ENCODE measurements at places on chromosomes 2 and 18.

DNA sequence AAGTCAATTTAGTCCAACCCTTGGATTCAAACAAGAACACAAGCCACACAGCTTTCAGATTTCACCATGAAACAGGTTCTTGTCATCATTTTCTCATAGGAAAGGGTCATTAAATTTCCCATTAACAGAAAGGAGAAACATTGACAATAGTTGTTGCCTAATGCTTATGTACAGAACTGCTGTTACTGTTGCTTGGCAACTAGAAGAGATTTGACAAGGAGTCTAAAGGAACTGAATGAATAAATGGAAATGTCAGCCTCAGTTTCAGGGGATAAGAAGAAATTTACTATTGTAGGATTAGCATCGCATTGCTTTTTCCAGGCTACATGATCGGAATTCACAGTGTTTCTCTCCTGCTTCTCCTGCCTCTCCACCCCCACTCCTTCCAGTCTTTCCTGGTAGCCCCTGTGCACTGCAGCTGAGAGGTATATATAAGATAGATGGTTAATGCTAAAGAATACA, 90.3 kb downstream of the SPATS2L start:
- no peak for DNase-seq

DNA sequence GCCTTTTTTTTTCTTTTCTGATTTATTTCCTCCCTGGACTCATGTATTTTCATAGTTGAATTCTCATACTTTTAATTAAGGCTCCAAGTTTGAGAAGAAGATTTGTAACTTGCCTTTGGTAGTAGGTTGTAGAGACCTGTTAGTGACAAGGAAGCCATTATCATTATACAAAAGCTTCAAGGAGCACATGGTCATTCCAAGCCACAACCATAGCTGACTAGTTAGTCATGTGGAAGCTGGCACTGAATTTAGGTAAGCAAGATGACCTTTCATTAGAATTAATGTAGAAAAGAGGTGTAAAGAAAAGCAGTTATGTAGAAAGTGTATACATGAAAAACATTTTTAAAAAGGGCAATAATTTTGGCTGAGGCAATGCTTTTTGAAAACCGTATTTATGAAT, 89.7 kb downstream of the LRP1B start:
- DNase-seq = no peak

- DNase-seq = no peak
Measured at GRCh38 chr2:16226943-16227664, 286.8 kb downstream of the MYCN start.

- DNase-seq = no peak
Measured at GRCh38 chr2:64017811-64018700, 1.2 kb downstream of the VPS54 start.

DNA sequence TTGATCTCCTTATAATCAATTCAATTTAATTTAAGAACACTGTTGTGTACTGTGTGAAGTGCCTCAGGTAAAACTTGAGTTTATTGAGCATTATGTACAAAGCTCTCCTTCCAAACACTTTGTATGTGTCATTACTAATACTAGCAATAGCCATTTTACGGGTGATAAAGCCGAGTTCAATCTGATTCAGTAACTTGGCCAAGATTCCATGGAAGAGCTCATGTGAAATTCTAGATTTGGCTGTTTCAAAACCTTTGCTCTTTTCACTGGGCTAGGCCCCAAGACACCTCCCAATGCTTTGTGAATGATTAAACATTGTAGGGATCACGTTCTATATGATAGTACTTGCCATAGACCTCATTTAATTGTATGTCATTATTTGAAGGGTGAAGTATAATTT, 8.9 kb upstream of the NFE2L2 start:
- DNase-seq = no peak

DNA sequence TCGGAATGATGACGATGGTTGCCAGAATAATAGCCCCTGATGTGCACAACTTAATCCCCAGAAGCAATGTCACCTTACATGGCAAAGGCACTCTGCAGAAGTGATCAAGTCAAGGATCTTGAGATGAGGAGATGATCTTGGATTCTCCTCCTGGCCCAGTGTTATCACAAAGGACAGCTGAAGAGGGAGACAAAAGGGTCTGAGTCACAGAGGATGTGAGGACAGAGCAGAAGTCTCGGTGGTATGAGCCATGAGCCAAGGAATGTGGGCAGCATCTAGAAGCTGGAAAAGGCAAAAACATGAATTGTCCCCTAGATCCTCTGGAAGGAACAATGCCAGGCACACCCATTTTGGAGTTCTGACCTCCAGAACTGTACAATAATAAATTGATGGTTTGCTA, 358.5 kb downstream of the MYCN start:
- DNase-seq = no peak

DNA sequence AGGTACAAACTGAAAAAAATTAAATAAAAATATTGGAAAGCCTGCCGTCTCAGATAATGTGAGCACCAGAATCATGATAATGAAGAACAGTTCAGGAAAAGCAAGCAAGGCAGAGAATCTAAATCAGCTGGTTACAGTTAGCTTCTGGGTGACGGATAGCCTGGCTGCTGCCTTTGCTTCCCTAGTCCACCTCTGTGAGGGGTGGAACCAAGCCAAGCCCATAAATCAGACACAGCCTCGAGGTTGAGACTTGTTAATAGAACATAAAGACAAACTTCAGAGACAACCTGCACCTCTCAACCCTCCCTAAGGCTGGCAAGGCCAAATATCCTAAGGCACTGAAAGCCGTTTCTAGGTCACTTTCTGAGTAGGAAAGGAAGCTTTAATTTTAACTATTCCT, 334.7 kb upstream of the SLC39A10 start:
- DNase-seq = peak; percentile 18

DNA sequence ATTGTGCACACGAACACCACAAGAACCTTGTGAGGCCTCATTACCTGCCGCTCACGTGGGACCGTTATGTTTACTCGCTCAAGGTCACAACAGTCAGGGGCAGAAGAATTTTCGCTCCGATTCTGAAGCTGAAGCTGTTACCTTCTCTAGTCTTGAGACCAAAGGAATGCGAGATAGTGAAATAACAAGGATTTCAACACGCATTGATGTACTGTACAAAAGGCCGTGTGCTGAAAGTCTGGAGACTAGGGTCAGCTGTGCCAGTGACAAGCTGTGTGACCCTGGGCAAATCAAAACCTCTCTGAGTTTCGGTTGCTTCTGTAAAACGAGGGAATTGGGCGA, 583 bp downstream of the NEMP2 start:
- DNase-seq = no peak

- peak; percentile 54 for DNase-seq
Measured at GRCh38 chr18:57801761-57802212, 1.3 kb downstream of the ATP8B1 start.

DNA sequence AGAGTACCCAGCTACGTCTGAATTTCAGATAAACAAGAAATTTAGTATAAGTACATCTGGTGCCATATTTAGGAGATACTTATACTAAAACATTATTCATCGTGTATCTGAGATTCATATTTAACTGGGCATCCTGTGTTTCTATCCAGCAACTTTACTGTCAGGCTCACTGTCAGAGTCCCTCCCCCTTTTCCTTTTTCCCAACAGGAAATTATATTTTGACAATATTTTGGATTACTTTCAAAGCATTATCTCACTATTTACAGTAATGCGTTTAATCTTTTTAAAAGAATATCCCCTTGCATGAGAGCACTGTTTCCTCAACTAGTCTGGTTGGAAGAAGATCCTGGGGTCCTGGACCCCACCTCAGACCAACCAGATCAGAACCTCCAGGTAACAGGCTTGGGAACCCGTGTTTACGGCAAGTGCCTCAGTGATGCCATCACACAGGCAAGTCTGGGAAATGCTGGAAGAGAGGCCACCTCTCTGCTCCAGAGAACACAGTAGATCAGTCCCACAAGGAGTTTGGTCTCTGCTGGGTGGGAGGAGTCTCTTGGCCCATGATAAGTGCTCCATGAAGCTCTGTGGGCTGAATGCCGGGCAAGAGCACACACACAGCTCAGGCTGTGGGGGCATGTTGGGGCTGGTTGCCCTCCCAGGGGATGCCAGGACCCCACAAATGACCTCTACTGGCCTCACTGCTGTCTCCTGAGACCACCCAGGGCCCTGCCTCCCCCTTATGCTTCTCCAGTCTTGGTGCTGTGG, 84.2 kb upstream of the UXS1 start:
- DNase-seq = no peak

GRCh38 chr2:240512666-240513535, 44.9 kb downstream of the ANKMY1 start:
- DNase-seq = peak; percentile 7

DNA sequence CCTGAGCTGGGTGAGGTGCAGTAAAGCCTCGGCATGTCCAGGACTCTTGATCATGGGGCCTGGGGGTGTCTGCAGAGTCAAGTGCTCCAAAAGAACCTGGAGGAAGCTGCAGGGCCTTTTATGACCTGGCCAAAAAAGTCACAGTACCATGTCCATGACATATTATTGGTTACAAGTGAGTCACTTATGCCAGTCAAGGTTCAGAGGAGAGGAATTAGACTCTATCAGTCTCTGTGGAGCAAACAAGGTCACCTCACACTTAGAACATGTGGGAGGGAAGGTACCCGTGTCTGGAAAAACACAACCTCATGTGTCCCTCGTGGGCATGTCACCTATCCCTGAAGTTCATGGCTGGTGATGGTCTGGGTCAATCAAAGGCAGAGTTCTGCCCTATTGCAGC, 465.7 kb downstream of the FBXO15 start:
- DNase-seq = no peak

DNA sequence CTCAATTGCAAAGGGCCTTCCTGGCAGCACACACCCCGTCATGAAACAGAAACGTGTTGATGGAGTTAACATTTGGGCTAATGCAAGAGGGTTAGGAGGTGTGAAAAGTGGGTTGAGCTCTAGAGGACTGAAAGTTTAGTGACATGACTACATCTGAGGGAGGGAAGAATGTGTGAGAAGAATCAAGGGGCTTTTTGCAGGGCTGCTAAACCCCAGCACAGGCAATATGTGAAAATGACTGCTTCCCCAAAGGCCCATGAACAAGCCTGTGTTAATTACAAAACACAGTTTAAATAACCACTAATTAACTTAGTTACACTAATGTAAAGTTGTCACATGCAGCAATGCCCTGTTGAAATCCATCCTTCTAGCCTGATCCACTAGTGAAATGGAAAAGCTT, 63.4 kb upstream of the PEX13 start:
- DNase-seq = no peak

GRCh38 chr18:55141318-55141717, 182.1 kb upstream of the CCDC68 start:
- no peak for DNase-seq

DNA sequence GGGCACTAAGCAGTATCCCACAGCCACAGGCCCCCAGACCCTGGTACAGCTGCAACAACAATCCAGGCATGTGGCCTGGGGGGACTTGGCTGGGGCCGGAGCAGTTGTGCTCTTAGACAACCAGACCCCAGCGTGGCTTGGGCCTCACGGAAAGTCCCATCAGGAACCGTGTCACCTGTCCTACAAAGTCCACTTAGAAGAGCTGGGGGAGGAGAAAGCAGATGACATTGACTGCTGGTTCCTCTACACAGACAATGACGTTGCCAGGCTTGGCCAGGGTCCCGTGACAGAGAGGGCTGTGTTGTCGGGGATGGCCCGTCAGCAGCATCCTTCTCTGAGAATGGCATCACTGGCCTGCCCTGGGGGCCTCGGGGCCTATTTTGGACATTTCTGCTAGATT, 124.5 kb downstream of the SEPTIN10 start:
- no peak for DNase-seq

DNA sequence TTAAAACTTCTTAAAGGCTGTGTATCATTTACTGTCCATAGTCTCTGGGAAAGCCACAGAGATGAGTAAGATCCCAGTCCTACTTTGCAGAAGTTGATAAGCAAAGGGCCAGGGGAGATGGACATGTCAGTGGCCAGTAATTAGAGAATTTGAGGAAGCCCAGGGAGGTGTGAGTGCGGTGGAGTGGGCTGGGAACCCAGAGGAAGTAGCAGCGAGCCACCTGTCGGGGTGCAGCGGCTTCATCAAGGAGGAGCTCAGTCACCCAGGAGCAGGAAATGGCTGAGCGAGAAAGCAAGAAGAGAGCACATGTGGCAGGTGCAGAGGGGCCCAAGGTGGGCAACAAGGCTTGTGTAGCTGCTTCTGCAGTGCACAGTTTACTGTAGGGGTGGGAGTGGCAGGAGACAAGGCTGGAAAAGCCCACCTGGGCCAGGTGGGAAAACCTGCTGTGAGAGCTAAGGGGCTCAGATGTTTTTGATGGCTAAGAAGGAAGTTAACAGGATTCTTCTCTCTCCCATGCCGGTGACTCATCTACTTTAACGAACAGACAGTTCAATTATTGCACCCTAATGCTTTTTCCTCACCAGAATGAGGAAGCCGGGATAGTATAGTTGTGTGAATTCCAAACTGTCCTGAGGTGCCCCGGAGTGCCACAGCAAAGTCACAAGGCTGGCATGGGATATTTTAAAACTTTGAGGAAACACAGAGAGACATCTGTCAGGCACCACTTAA, 34.8 kb upstream of the MGAT5 start:
- DNase-seq = peak; percentile 33

GRCh38 chr2:214006601-214007000, 404.3 kb upstream of the VWC2L start:
- no peak for DNase-seq

GRCh38 chr18:69978732-69979715, 31.4 kb upstream of the CD226 start:
- DNase-seq = no peak

DNA sequence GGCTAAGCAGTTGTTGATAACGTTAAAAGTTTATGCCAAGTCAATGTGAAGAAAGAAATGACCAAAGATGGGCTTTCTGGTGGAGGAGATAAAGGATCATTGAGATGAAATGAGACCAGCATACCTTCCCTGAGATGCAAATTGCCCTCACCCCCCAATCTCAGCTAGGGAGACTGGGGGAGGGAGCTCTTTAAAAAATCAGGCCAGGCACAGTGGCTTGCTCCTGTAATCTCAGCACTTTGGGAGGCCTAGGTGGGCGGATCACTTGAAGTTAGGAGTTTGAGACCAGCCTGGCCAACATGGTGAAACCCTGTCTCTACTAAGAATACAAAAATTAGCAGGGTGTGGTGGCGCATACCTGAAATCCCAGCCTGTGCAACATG, 30.9 kb upstream of the KCMF1 start:
- no peak for DNase-seq

GRCh38 chr2:205543262-205543843, 138.9 kb upstream of the NRP2 start:
- DNase-seq = no peak

- no peak for DNase-seq
Measured at GRCh38 chr2:79782576-79783452, 270.0 kb downstream of the CTNNA2 start.

- DNase-seq = no peak
Measured at GRCh38 chr18:46276748-46277147, 172.6 kb downstream of the HAUS1 start.

DNA sequence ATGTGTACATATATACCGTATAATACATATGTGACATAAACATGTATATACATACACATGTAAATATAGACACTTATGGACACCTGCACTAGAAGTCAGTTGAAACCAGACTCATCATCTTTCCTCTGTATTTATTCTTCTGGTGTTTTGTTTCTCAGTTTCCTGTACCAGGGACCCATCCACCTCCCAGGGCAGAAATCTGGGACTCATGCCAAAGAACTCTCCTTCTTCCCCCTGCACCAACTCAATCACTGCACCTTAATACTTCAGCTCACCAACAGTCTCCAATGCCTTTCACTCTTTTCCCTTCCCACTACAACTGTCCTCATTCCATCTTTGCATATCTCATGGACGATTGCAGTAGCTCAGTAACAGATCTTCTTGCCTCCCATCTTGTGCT, 428.0 kb downstream of the FBXO15 start:
- DNase-seq = no peak

Data from breast epithelium (tissue), 4 donors.